IMR-90 (cell line): ENCODE measurements at places on chromosomes 5 and 9. TPM values are rescaled to one million over a fixed set of nuclear protein-coding genes. Genes with fewer than 3 reads are reported as not detected.

Gene ZNF354B
- 5.0 TPM in 2 replicates for total RNA-seq

DNA sequence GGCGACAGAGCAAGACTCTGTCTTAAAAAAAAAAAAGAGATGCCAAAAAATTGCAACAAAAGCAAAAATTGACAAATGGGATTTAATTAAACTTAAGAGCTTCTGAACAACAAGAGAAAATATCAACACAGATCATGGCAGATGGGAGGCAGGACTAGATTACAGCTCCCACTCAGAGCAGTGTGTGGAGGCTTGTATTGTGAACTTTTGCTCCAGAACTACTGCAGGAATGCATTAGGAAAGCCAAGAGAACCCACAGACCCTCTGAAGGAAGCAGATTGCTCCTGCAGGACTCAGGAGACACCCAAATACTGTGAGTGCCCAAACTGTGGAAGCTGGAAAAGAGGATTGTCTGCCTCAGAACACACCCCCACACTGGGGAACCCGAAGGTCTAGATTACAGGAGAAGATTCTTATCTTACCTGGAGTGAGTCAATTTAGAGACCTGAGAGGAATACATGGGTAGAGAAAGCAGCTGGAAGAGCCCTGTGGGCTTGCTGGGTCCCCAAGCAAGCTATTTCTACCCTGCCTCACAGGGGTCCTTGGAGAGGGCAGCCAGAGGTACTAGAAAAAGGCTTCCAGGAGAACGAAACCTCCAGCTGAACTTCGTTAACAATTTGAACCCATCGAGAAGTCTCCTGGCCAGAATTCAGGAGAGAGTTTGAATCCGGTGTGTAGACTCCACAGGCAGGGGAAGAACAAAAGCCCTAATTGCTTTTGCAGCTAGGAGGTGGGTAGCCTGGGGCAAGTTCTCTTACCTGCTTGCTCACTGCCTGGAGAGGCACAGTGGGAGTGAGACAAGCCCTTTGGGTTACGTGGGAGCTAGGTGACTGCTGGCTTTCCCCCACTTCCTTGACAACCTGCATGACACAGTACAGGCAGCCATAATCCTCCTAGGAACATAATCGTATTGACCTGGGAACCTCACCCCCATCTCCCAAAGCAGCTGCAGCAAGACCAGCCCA lies 593.4 kb upstream of the RGMB start:
- DNase-seq: no peak

DNA sequence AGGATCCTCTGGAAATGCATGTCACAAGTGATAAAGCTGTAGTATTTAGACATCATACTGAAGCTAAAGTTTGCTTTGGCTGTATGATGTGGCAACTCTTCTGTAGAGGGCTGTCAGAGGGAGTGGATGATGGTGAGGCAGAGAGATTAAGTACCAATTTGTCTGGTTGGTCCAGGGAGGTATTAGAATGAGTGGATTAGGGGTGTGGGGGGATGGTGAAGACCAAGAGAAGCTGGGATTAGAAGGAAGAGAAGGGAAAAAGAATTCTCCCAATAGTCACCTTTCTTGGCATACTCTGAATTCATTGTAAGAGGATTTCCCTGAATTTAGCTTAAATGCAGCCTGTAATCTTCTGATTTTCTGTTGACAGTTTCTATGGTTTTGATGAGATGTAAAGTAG lies 3.6 kb downstream of the PCDHAC2 start:
- no peak for DNase-seq

DNA sequence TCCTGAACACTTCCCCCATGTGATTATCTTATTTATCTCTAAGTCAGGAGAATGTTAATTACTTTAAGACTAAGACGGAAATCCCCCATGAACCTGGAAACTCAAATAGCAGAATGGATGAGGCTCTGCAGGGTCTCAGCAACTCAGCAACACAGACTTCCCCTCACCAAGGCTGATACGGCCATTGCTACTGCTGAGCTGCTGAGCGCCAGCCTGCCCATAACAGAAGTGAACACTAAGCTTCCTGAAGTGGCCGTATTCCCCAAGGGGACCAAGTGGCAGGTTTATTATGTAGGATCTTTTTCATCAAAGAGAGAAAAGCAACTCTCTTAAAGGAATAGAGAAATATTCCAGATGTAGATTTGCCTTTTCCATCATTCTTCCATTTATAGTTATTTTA lies 311.1 kb downstream of the RFX3 start:
- no peak for DNase-seq

DNA sequence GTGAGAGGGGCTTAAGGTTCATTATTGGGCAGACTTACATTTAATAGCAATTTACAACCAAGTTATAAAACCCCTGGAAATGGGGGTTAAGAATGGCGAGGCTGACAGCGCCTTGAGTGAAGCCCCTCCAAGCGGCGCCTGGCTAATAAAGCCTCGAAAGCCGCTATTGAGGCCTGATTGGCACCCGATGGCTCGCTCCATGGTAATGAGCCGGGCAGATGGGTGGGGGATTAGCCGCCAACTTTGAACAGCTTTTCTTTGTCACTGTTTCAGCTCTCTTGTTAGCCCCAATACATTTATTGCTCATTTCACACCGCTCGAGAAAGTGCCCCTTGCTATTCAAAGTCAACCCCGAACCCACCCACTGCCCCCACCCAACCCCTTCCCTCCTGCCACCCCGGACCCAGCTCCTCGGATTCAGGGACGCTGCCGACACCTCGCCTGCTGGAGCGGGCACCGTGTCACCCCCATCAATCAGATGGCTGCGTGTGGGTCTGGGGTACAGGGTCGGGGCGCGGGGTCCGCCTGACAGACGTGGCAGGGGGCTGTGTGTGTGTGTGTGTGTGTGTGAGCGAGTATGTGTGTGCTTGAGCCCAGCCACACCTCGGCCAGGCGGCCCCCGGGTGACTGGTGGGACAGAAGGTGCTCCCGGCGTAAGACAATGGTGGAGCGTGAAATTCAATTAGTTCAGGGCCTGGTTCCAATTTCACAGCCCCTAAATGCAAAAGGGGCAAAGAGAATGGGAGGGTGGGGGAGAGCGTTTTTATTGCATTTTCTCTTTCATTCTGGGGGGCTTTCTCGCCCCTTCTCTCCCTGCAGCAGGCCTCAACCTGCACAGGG lies 34.2 kb downstream of the ASS1 start:
- no peak for DNase-seq

GRCh38 chr5:5046680-5047502 lies 93.2 kb upstream of the ADAMTS16 start:
- DNase-seq: no peak

Gene HAPLN1
- total RNA-seq: under 0.01 and 0.56 TPM in 2 replicates

DNA sequence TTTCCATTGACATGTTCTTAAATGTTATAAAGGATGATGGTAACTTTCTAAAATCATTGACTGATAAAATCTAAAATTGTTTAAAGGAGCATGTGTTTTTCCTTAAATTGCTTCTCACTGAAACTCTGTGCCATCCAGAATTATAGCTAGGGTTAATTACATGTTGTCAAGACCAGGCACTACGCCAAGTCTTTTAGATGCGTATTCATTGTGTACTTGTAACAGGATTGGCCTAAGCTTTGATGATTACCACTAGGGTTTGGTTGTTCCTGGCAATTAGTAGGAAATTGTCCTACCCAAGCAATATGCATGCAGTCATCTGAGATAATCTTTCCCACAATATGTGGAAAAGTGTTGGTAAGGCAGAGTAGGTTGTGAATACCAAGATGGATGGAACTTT lies 43.8 kb downstream of the PRKACG start:
- no peak for DNase-seq
